ENCODE measurements at places on chromosomes 3 and 15.

GRCh38 chr3:129022114-129023007 is 21.3 kb downstream of the EFCC1 start:
- no peak for DNase-seq

DNA sequence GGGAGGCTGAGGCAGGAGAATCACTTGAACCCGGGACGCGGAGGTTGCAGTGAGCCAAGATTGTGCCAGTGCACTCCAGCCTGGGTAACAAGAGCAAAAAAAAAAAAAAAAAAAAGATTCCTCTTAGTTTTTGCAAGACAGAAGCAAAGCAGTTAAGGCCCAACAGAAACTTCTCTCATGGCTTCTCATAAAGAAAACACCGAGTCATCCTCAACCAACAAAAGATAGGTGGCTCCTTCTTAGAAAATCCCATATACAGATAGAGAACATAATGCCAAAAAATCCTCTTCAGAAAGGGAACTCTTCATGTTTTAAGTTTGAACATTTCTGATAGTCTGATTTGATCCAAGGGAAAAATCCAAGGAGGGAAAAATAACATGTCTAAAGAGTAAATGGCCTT is 12.5 kb upstream of the SKIL start:
- DNase-seq = no peak

DNA sequence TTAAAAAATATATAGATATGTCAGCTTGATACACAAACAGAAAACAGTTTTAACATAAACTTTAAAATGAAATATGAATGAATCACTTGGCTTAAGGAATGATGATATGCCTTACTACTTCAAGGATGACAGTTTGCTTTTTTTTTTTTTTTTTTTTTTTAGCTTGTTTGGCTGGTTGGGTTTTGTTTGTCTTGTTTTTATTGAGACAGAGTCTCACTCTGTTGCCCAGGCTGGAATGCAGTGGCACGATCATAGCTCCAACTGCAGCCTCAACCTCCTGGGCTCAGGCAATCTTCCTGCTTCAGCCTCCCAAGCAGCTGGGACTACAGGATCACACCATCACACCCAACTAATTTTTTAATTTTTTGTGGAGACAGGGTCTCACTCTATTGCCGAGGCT is 14.5 kb downstream of the LRRC2 start:
- DNase-seq = no peak

DNA sequence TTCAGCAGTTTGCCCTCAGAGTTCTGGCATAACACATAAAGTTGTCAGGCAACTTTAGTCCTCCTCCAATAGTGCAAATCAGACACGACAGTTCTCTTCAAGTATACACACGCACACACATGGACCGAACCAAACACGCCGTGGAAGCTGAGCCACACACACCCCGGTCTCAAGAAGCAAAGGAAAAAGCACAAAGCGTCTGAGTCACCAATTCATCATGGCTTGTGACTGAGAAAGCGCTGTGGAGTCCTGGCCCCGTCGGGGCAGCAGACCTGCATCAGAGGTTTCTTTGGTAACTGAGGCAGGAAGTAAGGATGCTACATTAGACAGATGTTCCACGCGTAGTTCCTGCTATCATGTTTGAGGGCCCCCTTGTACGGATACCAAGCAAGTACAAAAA is 85.7 kb downstream of the VGLL4 start:
- DNase-seq = peak; percentile 50

GRCh38 chr3:156547637-156548036 is 7.3 kb downstream of the SSR3 start:
- DNase-seq = no peak

DNA sequence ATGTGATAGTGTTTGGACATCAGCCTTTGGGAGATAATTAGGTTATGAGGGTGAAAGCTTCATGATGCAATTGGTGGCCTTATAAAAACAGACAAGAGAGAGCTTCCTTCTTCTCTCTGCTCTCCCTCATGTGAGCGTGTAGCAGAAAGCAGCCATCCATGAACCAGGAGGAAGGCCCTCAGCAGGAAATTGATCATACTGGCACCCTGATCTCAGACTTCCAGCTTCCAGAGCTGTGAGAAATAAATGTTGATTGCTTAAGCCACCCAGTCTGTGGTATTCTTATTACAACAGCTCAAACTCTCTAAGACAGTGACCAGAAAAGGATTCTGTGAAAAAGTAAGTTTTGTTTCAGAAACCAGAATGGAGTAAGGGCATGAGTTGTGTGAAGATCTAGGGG is 13.3 kb downstream of the STAC start:
- no peak for DNase-seq

DNA sequence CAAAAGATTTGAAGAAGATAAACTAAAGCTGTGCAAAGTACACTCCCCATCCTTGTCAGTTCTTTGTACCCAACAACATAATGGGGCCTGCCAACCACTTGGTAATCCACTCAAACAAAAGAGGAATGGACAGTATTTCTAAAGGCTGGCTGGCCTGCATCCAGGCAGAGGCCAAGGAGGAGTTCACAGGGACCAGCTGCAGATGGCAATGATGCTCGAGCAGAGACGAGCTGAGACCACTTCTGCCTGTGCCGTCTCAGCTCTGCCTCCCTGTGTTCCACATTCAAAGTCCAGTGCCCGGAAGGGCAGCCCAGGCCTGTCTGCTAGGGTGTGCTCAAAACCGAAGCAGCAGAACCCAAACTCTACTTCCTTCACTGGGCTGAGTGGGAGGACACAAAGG is 14.3 kb downstream of the CXCR6 start:
- no peak for DNase-seq

- DNase-seq = no peak
Observed at GRCh38 chr3:14540821-14541385, 761 bp upstream of the GRIP2 start.

- no peak for DNase-seq
Observed at GRCh38 chr3:15345066-15345607, 12.8 kb upstream of the SH3BP5 start.

- no peak for DNase-seq
Observed at GRCh38 chr3:190301591-190301990, 20.7 kb downstream of the CLDN1 start.

DNA sequence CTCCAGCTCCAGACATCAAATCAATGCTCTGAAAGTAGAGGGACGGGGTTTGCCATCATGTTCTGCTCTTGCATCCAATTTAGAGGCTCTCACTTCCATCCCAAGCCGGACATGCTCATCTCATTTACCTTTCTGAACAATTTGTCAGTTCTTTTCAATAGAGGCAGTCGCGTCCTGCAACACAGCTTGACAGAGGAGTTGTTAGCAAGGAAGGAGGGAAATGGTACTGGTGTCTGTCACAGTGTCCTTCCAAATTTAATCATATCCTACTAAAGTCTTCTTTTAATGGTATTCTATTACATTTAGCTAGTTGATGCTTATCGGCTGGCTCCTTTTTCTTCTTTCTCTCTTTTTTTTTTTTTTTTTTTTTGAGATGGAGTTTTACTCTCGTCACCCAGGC is 45.6 kb downstream of the HHLA2 start:
- no peak for DNase-seq

DNA sequence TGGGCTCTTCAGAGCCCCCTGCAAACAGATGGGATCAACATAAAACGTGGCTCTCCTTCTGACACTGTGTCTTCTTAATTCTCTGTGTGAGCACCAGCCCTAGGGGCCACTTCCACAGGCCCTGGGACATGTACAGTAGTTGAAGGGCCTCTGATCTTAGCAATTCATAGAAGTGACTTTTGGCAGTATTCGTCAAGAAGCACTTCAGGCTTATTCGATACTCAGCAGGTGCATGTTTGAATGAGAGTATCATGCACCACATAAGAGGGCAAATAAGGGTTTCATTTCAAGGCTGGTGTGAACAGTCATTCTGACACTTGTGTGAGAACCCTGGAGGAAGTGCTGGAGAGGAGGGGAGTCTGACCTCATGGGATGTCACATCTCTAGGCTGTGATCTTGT is 113.9 kb downstream of the GABRG3 start:
- no peak for DNase-seq

DNA sequence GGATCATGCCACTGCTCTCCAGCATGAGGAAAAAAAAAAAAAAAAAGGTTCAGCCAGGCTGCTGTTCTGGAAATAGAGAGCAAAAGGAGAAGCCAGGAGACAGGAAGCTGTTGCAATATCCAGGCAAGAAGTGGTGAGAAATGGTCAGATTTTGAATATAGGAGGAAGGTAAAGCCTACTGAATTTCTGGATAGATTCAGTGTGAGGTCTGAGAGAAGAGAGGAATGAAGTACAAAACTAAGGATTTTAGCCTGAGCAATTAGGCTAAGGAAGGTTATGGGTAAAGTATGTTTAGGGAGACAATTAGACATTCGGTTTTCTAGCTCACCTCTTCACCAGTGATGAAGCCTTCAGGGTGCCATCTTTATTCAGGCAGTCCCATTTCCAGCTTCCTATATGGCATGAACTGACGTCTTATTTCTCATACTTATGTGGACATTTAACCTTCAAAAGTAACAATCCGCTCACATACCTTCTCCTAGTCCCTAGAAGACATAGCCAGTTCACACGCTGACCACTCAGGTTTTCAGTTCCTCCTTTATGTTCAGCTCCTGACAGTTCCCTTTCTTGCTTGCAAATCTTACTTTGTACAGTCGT is 57.2 kb downstream of the KIF9 start:
- no peak for DNase-seq

All from activated CD4-positive, alpha-beta T cell treated with anti-CD3 and anti-CD28 coated beads for 36 hours (primary cell).